Hematopoietic multipotent progenitor cell (in vitro differentiated cells): ENCODE measurements at places on chromosomes 2 and 18.
A peak's percentile ranks its signal among the peaks of the same experiment; 100 is the strongest.

DNA sequence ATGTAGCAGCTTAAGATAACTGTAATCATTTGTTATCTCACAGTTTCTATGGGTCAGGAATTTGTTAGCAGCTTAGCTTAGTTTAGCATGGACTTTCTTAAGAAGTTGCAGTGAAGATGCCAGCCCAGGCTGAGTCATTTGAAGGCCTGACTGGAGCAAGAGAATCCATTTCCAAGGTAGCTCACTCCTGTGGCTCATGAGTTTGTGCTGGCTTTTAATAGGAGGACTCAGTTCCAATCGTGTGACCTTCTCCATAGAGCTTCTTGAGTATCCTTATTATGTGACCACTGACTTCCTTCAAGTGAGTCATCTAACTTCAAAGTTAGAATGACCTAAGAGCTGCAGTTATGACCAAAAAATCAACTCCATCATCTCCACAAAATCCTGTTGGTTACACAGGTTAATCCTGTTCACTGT, 1.4 kb downstream of the GPATCH11 start:
- peak; percentile 31 for DNase-seq

- no peak for DNase-seq
Measured at GRCh38 chr2:223161873-223162458, 110.0 kb downstream of the KCNE4 start.

- no peak for DNase-seq
Measured at GRCh38 chr2:219645631-219646527, 18.4 kb downstream of the SLC4A3 start.

DNA sequence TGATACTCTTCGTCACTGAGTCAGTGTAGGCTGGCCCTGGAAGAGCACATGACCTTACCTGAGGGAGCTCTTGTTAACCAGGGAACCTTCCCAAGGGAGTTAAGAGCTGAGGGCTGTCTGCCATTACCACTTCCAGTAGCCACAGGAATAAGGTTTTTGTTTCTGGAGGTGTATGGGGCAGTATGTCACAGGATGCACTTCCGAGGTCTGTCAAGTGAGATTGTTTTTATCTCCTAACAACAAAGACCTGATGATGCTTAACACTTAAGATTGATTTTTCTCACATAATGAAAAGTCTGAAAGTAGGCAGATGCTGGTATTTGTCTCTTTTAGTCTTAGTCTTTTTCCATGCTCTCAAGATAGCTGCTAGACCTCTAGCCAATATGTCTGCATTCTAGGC, 41.8 kb downstream of the PSMA8 start:
- DNase-seq = no peak

DNA sequence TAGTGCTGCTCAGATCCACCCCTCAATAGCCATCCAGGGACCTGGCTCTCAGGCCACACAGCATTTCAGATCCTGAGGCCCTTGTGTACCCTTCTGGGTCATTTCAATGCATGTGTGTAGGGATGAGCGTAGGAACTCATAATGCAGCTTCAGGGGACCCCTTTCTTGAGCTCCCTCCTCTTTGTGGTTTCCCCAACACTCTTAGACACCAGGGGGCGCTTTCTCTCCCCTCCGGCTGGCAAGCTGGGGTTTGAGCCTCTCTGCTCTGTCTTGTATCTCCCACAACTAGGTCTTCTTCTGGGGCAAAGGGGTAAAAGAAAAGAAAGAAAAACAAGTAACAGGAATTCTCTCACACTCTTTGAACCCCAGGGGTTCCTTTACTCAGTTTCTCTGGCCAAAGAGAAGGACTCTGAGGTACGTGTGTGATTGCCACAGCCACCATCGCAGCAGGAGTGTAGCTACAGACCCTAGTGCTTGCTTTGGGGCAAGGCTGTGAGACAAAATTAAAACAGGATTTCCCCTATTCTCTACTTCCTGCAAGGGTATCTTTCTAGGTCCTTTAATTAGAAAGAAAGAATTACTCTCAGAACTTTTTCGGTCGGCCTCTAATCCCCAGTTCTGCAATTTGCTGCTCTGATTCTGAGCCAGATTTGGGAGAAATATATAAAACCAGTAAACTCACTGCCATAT, 38.0 kb downstream of the CABYR start:
- peak; percentile 43 for DNase-seq

DNA sequence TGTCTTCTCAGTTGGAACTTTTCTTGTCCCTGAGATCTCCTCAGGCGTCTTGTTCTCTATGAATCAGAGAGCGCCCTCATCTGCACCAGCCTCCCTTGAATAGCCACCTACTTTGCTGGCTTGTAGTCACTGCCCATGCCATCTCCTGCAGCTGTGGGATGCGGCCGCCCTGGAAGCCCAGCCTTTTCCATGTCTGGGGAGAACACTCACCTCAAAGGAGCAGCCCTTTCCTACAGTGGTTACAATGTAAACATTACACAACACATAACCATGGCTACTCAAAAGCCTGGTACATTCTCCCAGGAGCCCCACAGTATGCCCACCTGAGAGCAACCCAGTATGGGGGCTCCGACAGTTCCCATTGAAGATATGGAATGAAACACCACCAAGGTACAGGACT, 351.0 kb downstream of the EN1 start:
- DNase-seq = no peak

- no peak for DNase-seq
Measured at GRCh38 chr2:234444242-234444730, 52.6 kb downstream of the ARL4C start.

DNA sequence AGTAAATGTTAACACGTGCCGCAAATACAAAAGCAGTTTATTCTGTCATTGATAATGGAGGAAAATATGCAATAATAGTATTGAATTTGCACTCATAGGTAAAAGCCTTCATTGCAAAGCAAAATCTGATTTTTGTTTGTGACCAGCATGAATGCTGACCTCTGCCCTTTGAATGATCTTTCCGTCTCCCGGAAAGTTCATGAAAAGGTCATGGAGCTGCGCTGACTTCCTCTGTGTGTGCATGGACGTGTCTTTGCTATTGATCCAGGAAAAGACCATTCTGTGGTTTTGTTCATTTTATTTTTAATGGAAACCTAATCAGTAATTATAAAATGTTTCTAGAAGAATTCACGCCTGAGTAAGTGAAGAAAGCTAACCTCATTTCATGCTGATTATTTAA, 320.0 kb downstream of the MTX2 start:
- no peak for DNase-seq

GRCh38 chr2:218256612-218257350, 4.0 kb upstream of the GPBAR1 start:
- no peak for DNase-seq

DNA sequence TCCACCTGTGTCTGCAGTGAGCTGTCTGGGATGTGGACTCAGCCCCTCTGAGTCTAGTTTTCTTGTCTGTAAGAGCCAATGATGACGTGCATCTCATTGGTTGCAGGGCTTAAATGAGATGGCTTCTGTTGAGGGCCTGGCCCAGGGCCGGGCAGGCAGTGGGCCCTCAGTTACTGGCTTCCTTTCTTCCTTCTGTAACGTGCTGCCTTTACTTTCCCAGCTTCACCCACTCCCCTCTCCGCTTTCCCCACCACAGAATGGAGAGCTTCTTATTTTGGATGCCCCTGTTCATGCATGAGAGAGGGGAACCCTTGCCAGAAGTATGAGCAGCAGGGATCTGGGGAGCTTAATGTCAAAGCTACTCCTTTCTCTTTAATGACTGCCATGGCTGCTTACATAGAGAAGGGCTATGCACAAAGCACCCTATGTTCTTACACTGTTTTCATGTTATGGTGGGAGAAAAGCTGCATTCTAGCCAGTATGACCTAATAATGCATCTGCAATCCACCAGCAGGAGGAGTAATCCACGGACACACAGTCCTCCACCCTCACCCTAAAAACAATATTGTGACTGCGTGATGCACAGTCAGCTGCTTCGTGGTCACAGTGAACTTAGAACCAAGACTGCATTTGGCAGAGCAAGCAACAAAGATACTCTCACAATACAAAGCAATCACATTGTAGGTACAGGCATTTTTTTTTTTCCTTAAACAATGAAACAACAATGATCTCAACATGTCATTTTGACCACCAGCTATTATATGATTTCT, 37.2 kb downstream of the CREG2 start:
- no peak for DNase-seq

- no peak for DNase-seq
Measured at GRCh38 chr2:240355001-240355891, 80.2 kb upstream of the GPC1 start.

DNA sequence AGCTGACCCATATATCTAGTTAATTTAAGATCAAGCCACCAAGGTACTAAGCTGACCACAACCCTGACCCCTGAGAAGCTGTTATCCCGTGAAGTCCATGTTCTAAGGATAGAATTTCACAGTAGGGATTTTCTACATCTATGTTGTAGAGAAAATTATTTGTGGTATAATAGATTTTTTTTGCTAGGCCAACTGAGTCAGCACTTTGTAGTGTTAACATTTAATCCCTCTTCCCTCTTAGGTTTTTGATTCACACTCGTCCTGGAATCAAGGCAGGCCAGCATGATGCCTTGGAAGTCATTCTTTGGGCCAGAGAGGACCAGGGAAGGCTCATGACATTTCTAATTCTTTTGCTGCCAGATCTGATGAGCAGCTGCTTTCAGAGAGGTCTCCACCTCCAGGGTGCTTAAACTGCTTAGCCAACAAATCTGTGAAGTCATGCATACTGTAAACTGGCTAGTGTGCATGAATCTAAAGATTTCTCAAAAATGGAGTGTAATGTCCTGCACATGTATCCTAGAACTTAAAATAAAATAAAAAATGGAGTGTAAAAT, 102.5 kb downstream of the RBM43 start:
- no peak for DNase-seq

GRCh38 chr2:211423018-211423417, 866.6 kb downstream of the CPS1 start:
- DNase-seq = no peak

- DNase-seq = no peak
Measured at GRCh38 chr2:9326975-9327374, 96.4 kb downstream of the ITGB1BP1 start.

- DNase-seq = no peak
Measured at GRCh38 chr18:80033181-80034067, 810 bp upstream of the RBFA start.

DNA sequence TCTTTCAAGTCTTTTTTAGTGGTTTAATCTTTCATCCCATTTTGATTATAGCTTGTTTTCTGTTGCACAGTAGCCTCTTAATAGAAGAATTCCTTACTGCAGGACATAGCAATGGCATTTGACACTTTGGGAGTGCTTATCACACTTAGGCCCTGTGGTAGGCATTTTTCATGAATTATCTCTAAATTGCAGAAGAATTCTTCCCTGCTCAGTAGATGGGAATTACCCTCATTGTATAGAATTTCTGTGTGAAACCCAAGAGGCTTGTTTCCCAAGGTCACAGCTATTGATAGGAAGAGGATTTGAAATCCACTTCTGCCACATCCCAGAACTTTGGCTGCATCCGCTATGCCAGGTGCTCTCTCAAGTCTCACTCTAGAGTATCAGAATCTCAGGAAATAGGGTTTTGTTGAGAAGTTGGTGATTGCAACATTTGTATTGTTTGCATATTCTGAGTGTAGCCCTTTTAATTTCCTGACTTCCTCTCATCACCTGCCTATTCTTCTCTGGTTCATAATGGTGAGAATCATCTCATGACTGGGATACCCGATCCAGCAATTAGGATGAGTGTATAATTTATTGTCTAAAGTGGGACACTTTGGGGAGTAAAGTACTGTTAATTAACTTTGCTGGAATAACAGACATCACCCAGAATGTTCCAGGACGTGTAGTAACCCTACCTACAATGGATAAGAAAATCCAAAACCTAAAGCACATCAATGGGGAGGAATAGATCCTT, 255.2 kb upstream of the RASGRP3 start:
- no peak for DNase-seq

GRCh38 chr2:99748344-99748743, 258.5 kb upstream of the REV1 start:
- DNase-seq = no peak

- DNase-seq = no peak
Measured at GRCh38 chr2:169069341-169069740, at the start of gene DHRS9. TSS of gene DHRS9 (plus strand) at chr2:169069563. CDS start at chr2:169081582, 12,019 bp downstream.

DNA sequence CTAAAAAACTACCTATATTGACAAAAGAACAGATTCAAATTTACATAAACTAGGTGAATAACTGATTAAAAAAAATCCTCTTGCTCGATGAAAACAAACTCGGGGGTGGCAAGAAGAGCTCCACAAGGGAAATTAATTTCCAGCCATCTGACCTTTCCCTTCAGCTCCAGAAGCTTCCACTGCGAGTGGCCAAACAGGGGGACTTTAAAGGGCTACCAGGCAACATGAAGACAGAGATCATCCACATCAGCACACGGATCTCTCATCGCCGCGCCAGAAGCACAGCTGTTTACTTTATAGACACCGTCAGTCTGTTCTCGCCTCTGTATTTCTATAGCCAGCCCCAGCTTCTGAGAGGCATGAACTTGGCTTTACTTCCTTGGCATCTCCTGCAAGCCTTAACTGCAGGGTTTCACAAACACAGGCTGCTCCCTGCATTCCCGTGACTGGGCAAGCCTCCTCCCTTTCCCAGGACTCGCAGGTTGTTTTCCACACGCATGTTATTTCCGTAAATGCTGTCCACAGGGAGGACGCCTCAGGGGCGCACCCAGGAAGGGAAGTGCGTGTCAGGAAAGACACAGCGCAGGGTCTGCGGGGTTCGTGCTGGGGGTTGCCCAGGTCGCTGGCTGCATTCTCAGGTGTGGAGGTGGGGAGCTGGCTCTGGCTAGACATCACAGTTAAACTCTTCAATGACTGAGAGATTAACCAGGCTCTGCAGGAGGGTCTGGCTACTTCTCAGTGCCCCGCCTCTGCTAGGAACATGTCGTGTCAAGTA, 85.0 kb downstream of the USP40 start:
- DNase-seq = no peak

DNA sequence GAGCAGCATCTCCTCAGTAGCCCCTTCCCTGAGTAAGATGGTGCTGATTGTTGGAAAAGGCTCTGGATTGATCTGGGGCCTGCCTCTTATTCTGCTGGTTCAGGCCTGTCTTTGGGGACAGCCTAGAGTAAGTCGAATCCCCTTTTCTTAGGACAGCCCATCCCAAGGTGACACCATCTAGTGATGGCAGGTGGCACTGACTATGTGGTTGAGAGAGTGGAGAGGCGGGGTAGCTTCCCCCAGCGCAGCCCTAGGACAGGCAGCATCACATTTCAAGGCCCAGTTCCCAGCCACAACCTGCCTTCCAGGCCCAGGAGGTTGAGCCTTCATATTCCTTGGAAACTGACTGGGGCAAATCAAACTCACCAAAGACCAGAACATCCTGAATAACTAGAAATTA, 69.1 kb upstream of the B3GNT7 start:
- no peak for DNase-seq

GRCh38 chr2:97751752-97752151, 38.4 kb downstream of the ZAP70 start:
- no peak for DNase-seq

- no peak for DNase-seq
Measured at GRCh38 chr2:189444322-189444721, 3.0 kb downstream of the WDR75 start.
